ENCODE measurements at places on chromosomes 16 and 17.

DNA sequence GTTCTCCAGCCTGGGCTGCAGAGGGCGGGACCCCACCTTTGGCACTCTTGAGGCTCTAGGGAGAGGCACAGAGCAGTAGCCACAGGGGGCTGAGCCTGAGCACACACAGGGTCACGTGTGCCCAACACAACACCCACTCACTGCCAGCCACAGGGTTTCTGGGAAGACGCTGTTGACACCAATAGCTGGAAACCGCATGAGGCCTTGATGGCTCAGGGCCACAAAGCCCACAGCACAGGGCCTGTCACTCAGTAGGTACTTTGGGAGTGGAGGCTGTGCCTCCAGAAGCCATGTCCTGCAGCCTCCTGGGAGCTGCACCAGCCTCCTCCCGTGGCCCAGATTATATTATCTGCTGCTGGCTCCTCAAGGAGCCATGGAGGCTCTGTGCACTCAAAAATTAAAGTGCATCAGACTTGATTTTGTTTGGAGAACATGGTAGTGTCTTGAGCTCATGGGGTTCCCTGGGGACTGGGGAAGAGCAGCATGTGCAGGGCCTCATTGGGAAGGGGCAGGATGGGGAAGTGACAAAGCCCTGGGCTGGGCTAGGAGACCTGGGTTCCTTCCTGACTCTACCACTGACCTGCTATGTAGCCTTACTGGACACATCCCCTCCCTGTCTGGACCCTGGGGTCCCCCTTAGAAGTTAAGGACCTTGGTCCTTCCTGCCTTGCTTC is 12.5 kb upstream of the SREBF1 start:
- peak overlapping the region; percentile 19 for H3K4me3 ChIP-seq
- H3K27me3 ChIP-seq, result no peaks in the 10 kb centered on the region
- peak overlapping the region; percentile 90 for H3K27ac ChIP-seq
- DNase-seq, result peak; percentile 87
- H3K4me1 ChIP-seq, result peaks cover 74% of the 10 kb centered on the region
- no peaks in the 10 kb centered on the region for H3K36me3 ChIP-seq

DNA sequence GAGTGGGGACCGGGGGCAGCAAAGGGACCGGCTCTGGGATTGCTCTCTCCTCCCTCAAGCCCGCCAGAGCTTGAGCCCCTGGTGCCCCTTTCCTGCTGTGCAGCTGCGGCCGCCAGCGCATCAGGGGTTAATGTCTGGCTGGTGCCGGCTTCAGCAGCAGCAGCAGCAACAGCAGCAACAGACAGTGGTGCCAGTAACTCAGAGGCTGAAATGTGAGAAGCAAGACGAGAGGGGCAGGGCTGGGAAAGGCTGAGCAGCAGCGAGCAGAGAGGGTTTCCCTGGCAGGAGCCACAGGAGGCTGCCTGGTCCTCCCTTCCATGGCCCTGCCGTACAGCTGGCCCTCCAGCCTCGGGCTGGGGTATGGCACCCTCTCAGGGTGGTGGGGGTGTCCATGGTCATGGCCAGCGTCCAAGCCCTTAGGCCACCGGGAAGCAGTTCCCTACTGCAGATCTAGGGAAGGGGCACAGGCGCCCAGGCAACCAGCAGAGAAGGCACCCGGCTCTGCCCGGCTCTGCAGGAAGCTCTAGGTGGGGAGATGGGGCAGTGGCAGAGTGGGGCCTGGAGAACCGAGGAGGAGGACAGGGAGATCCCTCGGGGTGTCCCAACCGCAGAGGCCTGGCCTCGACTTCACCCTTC is 21.1 kb upstream of the TFAP4 start:
- no peak overlapping the region for H3K4me3 ChIP-seq
- H3K4me1 ChIP-seq, result no peaks in the 10 kb centered on the region
- H3K36me3 ChIP-seq, result no peaks in the 10 kb centered on the region
- peaks cover 6% of the 10 kb centered on the region for H3K27me3 ChIP-seq

GRCh38 chr16:85564277-85565051 is 48.7 kb upstream of the GSE1 start:
- peak overlapping the region; percentile 22 for H3K4me3 ChIP-seq
- peak overlapping the region; percentile 59 for H3K27ac ChIP-seq
- DNase-seq, result peak; percentile 75
- H3K36me3 ChIP-seq, result peaks cover 2% of the 10 kb centered on the region
- H3K4me1 ChIP-seq, result peaks cover 58% of the 10 kb centered on the region
- H3K27me3 ChIP-seq, result no peaks in the 10 kb centered on the region

DNA sequence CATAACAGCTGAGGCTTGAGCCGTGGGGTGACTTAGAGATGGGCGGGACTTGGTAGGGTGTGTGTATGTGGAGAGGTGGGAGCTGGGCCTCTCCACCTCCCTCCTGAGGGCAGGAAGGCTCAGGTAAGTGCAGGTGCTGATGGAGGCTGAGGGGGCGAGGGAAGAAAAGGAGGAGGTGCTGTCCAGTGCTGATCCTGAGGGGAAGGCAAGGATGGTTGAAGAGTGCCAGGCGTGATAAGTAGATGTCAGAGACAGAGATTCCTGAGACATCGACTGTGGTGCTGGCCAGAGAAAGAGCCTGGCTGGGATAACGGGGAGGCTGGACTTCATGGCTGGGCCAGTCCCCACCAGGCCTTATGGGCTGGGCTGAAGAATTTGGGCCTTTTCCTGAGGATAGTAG is 159.1 kb downstream of the SDK2 start:
- H3K36me3 ChIP-seq, result peaks cover 4% of the 10 kb centered on the region
- no peaks in the 10 kb centered on the region for H3K4me1 ChIP-seq
- no peak overlapping the region for H3K4me3 ChIP-seq
- no peak overlapping the region for H3K27ac ChIP-seq

DNA sequence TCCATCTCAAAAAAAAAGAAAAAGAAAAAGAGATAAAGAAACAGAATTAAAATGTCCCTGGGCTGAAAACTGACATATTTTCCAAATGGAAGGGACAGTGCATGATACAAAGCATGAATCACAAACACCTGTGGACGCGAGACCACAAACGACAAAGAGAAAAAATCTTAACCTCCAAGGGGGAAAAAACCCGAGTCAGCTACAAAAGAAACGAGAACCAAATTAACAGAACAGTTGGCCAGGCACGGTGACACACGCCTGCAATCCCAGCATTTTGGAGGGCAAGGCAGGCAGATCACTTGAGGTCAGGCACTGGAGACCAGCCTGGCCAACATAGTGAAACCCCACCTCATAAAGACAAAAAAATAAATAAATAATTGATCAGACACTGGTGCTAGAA is 1.9 kb downstream of the TRAP1 start:
- H3K27me3 ChIP-seq, result no peaks in the 10 kb centered on the region
- no peak for DNase-seq
- peaks cover 48% of the 10 kb centered on the region for H3K4me1 ChIP-seq
- peaks cover 42% of the 10 kb centered on the region for H3K36me3 ChIP-seq

GRCh38 chr17:48462946-48463345 is 32.9 kb upstream of the SKAP1 start:
- no peaks in the 10 kb centered on the region for H3K36me3 ChIP-seq
- H3K4me1 ChIP-seq, result peaks cover 1% of the 10 kb centered on the region
- H3K4me3 ChIP-seq, result no peak overlapping the region
- H3K27me3 ChIP-seq, result peaks cover 3% of the 10 kb centered on the region
- no peak overlapping the region for H3K27ac ChIP-seq
- DNase-seq, result no peak

- peaks cover 16% of the 10 kb centered on the region for H3K36me3 ChIP-seq
- DNase-seq, result no peak
- H3K4me1 ChIP-seq, result no peaks in the 10 kb centered on the region
- H3K4me3 ChIP-seq, result no peak overlapping the region
- peak overlapping the region; percentile 48 for H3K27ac ChIP-seq
- H3K27me3 ChIP-seq, result no peaks in the 10 kb centered on the region
Observed at GRCh38 chr17:37530420-37530819, 40.7 kb downstream of the DUSP14 start.

DNA sequence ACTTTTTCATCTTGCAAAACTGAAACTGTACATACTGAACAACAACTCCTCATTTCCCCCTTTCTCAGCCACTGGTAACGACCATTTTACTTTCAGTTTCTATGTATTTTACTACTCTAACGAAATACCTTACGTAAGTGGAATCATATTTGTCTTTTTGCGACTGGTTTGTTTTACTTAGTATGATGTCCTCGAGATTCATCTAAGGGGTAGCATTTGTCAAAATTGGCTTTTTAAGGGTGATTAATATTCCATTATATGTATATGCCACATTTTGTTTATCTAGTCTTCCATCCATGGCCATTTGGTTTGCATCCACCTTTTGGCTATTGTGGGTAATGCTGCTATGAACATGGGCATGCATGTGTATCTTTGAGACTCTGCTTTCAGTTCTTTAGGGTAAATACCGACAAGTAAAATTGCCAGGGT is 10.4 kb downstream of the KPNB1 start:
- peak overlapping the region; percentile 64 for H3K4me3 ChIP-seq
- H3K4me1 ChIP-seq, result peaks cover 65% of the 10 kb centered on the region
- peak overlapping the region; percentile 76 for H3K27ac ChIP-seq
- H3K36me3 ChIP-seq, result peaks cover 77% of the 10 kb centered on the region
- no peak for DNase-seq
